ENCODE measurements at places on chromosomes 4 and X.

DNA sequence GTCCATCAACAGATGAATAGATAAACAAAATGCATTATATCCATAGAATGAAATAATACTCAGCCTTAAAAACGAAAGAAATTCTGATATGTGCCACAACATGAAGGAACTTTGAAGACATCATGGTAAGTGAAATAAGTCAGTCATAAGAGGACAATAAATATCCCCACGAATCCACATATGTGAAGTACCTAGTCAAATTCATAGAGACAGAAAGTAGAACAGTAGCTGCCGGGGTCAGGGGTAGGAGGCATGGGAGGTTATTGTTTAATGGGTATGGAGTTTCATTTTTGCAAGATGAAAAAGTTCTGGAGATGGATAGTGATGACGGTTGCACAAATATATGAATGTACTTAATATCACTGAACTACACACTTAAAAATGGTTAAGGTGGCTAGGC, 151.6 kb upstream of the MAP3K15 start:
- no peak for DNase-seq

GRCh38 chrX:10618961-10619360, 1.4 kb downstream of the MID1 start:
- no peak for DNase-seq

DNA sequence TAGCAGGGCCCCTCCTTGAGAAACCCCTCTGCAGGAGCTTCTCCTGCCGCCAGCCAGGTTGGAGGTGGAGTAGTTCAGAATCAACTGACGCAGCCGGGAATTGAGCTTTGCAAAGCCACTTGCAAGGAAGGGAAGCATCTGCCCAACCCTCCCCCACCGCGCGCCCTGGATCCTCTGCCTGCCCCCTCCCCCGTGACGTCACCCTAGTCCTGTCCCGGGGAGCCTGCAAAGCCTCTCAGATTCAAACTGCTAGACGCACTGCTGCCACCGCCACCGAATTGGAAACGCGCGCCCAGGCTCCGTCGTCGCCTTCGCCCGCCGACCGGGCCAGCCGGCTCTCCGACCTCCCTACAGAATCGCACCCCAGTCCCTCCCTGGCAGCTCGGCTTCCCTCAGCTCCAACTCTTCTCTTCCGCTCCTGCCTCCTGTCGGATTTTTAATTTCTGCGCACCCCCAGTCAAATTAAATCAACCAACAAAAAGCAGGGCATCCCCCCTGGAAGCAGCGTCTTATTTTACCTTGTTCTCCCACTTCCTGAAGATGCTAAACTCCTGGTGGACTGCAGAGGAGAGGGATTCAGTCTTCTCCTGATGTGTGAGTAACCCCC, 3.8 kb downstream of the SLITRK2 start:
- no peak for DNase-seq

- no peak for DNase-seq
Observed at GRCh38 chr4:11105715-11106114, 323.0 kb downstream of the HS3ST1 start.

- no peak for DNase-seq
Observed at GRCh38 chr4:10673817-10674369, 10.7 kb downstream of the CLNK start.

- no peak for DNase-seq
Observed at GRCh38 chrX:153494541-153495361, at the start of gene BGN. TSS of gene BGN (plus strand) at chrX:153494980. CDS start at chrX:153504632, 9,652 bp downstream.

GRCh38 chr4:181548873-181549575, 694.2 kb upstream of the TENM3 start:
- DNase-seq, result no peak

GRCh38 chr4:68535974-68536373, 40.1 kb downstream of the UGT2B17 start:
- DNase-seq, result no peak

DNA sequence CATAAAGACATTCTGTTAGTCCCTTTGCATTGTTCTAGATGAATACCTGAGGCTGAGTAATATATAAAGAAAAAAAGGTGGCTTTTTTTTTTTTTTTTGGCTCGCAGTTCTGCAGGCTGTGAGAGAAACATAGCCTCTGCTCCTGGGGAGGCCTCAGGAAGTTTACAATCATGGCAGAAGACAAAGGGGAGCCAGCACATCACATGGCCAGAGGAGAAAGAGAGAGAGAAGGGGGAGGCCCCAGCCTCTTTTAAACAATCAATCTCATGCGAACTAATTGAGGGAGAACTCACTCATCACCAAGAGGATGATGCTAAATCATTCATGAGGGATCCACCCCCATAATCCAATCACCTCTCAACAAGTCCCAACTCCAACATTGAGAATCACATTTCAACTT, 364.0 kb upstream of the EPHA5 start:
- DNase-seq, result no peak

GRCh38 chr4:118872181-118872580, 16.5 kb upstream of the SYNPO2 start:
- no peak for DNase-seq

- no peak for DNase-seq
Observed at GRCh38 chr4:180314972-180315371, 1928.2 kb upstream of the TENM3 start.

GRCh38 chr4:114598191-114599121, at the start of gene UGT8:
TSS of gene UGT8 (plus strand) at chr4:114598807. CDS start at chr4:114622881, 24,074 bp downstream.
- no peak for DNase-seq

DNA sequence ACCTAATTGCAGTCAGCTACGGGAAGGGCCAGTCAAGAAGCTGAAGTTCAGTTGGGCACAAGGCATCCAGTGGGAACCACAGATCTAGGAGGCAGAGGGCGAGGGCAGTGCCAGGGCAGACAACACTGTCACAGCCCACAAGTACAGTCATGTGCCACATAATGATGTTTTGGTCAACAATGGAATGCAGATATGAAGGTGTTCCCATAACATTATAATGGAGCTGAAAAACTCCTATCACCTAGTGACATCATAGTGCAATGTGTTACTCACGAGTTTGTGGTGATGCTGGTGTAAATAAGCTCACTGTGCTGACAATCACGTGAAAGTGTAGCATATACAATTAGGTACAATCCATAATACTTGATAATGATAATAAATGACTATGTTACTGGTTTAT, 4.5 kb upstream of the TMEM255A start:
- DNase-seq, result no peak

- no peak for DNase-seq
Observed at GRCh38 chr4:155615081-155615887, 51.4 kb upstream of the GUCY1A1 start.

GRCh38 chr4:48129307-48130014, 4.6 kb downstream of the TXK start:
- no peak for DNase-seq

DNA sequence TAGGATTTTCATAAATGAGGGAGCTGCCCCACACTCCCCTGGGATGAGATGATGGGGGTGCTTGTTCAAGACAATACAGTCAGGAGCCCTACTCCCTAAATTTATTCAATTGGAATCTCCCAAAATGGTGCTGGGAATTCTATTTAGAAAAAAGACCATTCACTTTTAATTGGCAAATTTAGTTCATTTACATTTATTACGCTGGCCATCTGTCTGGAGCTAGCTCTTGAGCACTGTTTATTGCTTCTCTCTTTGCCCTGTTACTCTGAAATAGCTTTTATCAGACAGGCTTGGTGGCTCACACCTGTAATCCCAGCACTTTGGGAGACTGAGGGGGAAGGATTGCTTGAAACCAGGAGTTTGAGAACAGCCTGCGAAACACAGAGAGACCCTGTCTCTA, 2.0 kb upstream of the ARSD start:
- DNase-seq, result no peak

GRCh38 chrX:39714471-39714870, 383.3 kb downstream of the BCOR start:
- no peak for DNase-seq

DNA sequence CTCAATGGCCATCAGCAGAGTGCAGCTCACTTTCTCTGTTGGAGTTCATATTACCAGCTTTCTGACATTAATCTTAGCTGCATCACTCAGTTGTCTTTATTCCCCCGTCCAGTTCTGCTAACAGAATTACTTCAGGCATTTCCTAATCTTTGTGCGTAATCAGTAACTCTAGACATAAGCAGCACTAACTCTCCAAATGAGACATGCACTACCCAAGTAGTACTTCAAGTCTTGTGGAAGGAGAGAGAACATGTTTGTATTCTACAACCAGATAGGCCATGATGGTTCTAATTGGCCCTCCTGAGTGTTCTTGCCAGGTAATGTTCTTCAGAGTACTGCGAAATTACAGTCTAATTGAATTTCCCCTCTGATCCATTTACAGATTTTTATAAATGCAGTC, 448.5 kb upstream of the RPS6KA3 start:
- no peak for DNase-seq

DNA sequence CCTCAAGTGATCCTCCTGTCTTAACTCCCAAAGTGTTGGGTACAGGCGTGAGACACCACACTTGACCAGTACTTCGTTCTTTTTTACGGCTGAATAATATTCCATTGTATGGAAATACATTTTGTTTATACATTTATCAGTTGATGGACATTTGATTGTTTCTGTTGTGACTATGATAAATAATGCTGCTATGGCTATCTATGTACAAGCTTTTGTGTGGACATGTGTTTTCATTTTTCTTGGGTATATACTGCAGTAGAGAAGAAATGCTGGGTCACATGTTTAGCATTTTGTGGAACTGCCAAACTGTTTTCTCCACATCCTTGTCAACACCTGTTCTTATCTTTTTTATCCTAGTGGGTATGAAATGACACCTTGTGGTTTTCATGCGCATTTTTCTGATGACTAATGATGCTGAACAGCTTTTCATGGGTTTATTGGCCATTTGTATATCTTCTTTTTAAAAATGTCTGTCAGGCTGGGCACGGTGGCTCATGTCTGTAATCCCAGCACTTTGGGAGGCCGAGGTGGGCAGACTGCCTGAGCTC, 37.3 kb downstream of the SAT1 start:
- no peak for DNase-seq
